ENCODE measurements at places on chromosomes 3 and 15.

GRCh38 chr15:57551715-57552677, 39.7 kb upstream of the MYZAP start:
- no peak for DNase-seq

DNA sequence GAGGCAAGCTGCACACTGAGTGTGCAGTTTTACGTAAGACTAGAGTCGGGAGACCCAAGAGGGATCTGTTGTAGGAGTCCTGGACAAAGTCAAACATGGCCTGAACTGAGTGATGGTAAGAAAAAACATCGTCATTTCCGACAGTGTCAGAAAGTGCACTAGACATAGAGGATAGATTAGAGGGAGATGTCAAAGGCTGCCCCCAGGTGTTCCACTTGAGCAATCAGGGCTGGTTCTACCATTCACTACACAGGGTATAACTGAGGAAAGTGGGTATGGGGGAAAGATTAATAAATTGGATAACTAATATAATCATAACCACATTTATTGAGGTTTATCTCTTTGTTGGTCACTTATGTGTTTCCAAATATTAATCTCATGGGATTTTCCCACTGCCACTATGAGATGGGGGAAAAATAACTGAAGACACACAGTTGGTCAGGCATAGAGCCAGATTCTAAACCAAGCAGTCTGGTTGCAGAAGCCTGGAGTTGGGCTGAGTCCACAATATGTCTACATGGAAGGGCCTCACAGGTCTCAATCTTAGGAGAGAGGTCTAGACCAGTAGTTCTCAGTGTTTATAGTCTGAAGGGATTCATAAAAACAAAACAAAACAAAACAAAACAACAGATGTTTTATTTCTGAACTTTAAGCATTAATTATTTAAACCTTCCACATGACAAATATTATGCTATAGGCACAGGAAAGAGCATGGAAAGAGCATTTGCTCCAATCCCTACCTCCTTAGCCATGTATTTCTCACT, 766.5 kb downstream of the NTRK3 start:
- no peak for DNase-seq

GRCh38 chr3:113607219-113607596, 74.9 kb downstream of the SIDT1 start:
- DNase-seq = no peak

DNA sequence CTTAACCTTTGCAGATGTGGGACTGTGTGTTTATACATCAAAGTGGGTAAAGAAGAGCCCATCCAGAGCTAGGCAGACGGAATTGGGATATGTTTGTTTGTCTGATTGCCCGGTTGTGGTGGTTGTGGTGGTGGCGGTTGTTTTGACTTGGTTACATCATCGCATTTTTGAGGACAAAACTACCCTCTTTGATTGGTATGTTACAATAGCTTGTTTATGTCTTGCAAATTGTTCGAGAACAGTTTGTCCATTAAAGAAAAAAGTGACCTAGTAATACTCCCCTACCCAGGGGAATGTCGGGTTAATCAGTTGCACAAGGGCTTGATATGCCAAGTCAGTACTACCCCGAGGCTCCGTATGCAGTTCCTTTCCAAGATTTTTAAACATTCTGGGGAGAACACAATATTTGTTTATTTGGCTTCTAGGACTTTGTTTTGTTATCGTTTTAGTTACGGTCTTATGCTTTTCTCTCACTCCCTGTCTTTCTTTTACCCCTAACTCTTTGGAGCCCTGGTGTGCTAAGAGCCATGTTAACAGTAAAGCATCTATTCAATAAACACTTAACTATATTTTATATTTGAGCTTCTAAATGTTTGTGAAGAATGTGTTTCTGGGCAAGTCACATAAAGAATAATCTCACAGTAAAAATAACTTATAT, 315.4 kb downstream of the LPP start:
- DNase-seq = no peak

DNA sequence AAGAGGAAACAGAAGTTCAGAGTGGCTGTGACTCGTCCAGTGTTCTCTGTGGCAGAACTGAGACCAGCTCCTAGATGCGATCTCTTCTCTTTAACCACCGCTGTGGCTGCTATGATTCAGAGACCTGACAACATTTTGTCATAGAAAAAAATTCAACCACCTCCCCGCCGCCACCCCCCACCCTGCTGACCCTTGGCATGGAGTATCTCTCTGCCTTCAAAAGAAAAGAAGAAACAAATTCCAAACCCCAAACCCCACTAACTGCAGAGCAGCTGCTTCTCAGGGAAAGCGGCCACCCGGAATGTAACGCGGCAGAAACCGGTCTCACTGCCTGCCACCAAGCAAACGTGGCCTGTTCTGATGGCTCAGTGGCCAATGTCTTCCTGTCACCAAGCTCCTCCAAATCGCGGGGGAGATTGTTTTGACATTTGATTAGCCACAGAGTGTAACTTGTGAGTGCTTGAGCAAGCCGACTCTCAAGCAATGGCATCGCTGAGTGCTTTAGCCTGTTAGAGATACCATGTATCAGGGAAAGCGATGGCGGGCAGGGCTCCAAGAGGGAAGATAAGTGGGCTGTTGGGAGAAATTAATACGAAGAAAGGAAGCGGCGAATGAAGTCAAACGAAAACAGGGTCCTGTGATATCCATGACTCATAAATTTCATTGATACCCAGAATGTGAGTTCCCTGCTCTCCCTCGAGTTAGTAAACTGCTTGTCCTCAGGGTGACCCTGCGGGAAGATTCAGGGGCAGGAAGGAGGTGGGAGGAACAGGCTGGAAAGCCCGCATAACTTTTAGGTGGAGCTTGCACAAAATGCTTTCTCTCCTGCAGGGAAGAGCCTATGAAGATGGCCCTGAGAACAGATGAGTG, 44.8 kb upstream of the TLE3 start:
- DNase-seq = no peak

DNA sequence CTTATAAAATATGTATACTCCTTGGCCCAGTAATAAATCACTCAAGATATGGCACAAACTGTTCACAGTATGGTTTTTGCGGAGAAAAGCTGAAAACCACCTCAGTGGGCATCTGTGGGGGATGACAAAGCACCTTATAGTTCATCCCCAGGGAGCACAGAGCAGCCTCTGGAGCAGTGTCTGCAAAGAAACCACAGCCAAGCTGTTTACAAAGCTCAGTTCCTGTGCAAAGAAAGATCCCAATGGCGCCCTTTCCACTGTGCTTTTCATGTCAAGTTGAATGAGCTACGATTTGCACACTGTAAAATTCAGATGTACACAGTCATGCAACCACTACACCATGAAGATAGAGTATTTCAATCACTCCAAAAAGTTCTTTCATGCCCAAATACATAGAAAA, 2.5 kb upstream of the EFCC1 start:
- DNase-seq = no peak

- DNase-seq = no peak
These were observed 17.7 kb downstream of the FRMD4B start for GRCh38 chr3:69368129-69368741.

- DNase-seq = no peak
These were observed 112.0 kb downstream of the WNT7A start for GRCh38 chr3:13767896-13768295.

DNA sequence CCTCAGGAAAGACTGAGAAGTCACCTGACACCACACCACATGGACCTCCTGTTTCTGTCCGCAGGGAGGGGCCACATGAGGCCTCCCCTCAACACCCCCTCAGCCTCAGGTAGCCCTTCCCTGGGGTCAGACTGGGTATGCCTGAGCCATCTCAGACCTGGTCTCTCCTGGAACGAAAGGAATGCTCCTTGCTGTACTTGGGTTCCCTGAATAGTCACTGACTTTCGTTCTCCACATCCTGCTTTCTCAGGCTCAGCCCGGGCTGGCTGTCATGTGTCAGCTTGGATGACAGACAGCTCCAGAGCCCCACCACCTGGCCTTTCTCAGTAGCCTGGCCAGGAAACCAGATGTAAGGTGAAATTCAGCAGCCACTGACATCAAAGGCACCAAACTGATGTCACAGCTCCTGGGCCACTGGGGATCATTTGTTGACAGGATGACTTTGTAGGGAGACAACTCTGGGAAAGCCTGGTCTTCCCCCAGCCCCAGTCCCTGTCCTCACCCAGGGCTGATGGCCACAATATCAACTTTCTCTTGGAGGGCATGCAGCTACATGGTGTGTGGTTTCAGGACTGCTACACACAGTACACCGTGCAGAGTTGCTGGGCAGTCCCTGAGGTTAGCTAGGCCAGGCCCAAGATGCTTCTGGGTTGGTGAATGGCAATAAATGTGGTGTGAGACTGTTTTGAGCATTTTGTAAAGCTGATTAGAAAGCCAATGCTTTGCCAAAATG, 141.4 kb upstream of the MRPS22 start:
- DNase-seq = no peak

DNA sequence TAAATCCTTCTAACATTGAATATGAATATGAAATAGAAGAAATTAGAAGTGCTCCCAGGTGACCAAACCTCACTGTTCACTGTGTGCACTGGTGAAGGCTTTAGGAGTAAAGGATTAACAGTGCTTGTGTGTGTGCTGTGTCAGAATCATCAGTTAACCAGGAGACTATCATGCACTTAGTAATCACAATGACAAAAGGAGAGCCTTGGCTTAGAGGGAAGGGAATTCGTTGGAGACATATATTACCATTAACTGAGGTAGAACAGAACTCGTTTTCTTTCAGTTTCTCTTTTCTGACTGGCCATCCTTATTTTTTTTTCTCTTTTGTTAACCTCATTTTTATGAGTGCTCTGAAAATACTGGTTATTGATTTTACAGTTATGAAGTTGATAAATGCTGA, 213.3 kb upstream of the GBE1 start:
- DNase-seq = no peak

- DNase-seq = no peak
These were observed 202.7 kb upstream of the SLC2A2 start for GRCh38 chr3:171229173-171229572.

DNA sequence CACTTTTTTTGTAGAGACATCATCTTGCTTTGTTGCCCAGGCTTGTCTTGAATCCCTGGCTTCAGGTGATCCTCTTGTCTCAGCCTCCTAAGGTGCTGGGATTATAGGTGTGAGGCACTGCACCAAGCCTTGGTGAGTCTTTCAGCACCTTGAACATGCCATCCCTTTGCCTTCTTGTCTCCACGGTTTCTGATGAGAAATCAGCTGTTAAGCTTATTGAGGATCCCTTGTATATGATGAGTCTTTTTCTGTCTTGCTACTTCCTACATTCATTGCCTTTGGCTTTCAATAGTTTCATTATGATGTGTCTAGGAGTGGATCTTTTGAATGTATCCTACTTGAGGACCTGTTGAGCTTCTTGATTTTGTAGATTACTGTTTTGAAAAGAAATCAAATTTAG, 35.9 kb upstream of the TMCC1 start:
- no peak for DNase-seq

DNA sequence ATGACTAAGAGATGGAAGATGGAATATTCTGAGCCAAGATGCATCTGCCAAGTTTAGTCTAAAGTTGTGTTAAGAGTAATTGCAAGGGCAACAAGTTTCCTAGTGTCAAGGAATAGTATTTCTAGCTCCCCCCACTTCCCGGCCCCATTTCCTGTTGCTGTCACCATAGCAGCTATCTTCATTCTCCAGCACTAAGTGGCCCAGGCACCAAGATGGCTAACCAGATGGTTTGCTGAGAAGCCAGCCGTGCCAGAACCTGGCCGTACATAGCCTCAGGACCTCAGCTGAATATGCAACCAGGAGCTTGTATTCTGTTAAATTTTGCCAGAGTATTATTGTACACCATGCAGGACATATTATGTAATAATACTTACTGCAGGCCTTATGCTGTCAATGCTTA, 108.8 kb upstream of the UMPS start:
- DNase-seq = no peak

- no peak for DNase-seq
These were observed 113.4 kb upstream of the RGMA start for GRCh38 chr15:93202405-93202804.

- DNase-seq = no peak
These were observed 22.7 kb downstream of the GADL1 start for GRCh38 chr3:30871720-30872119.

- no peak for DNase-seq
These were observed 571.8 kb downstream of the ZPLD1 start for GRCh38 chr3:103006526-103007183.

DNA sequence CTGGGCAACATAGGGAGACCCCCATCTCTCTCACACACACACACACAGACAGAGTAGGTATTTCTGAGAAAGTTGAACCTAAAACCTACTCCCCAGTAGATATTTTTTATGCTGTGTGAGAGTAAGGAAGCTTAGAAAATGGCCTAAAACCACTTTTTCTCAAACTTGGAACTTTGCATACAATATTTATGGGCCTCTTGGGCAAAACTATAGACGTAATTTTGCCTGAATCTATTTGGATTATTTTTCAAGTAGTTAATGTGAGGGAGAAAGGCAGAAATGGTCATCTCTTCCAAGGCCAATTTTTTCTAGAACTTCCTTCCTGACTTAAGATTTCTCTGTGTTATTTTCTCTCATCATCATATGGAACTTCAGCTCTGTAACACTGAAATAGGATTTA, 81.7 kb downstream of the ZNF609 start:
- no peak for DNase-seq

- no peak for DNase-seq
These were observed 37.6 kb downstream of the IGF2BP2 start for GRCh38 chr3:185786956-185787877.

DNA sequence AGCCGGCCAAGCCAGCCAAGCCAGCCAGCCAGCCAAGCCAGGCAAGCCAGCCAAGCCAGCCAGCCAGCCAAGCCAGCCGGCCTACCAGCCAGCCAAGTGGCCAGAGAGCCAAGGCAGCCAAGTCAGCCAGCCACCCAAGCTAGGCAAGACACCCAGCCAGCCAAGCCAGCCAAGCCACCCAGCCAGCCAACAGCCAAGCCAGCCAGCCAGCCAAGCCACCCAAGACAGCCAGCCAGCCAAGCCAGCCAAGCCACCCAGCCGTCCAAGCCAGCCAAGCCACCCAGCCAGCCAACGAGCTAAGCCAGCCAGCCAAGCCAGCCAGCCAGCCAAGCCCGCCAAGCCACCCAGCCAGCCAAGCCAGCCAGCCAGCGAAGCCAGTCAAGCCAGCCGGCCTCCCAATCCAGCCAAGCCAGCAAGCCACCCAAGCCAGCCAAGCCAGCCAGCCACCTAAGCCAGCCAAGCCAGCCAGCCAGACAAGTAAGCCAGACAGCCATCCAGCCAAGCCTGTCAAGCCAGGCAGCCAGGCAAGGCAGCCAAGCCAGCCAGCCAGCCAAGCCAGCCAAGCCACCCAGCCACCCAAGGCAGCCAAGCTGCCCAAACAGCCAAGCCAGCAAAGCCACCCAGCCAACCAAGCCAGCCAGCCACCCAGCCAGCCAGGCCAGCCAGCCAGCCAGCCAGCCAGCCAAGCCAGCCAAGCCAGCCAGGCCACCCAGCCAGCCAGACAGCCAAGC, 200.5 kb downstream of the GOLGA6L6 start:
- DNase-seq = no peak

All from activated T-helper 1 cell treated with anti-CD3 and anti-CD28 coated beads, Interleukin-2, amount 50 U/mL, for 16 hours (primary cell).